ENCODE measurements at places on chromosomes 13 and 19.

- no peak for DNase-seq
Measured at GRCh38 chr13:45781553-45782326, 69.8 kb downstream of the SIAH3 start.

DNA sequence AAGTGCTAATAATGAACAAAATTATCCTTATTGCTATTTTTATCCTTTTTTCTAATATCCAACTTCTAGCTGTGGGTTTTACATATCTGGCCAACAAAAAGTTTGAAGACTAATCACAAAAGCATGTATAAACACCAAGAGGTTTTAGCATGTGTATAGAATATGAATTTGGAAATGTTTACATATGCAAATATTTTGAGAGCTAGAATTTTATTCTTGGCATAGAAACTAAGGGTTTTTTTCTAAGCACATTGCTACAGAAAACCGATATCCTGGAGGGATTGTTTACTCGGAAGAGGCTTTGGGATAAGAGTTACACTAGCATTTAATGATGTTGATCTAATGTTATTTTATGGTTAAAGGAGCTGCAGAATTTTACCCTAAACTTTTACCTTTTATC is 392.1 kb downstream of the EFNB2 start:
- DNase-seq = peak; percentile 47

GRCh38 chr19:12668932-12669269 is 2.3 kb downstream of the WDR83 start:
- no peak for DNase-seq

GRCh38 chr19:38653028-38653571 is 5.7 kb downstream of the ACTN4 start:
- DNase-seq = no peak

DNA sequence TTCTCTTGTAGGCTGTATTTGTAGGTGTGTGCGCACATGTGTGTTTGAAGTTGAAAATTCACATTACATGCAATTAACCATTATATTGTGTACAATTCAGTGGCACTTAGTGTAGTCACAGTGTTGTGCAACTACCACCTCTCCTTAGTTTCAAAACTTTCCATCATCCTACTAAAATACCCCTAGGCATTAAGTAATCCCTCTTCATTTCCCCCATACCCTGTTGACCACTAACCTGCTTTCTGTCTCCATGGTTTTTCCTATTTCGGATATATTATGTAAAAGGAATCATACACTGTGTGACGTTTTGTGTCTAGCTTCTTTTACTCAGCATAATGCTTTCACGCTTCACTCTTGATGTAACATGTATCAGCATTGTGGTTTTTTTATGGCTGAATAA is 16.1 kb downstream of the LSM14A start:
- DNase-seq = no peak

DNA sequence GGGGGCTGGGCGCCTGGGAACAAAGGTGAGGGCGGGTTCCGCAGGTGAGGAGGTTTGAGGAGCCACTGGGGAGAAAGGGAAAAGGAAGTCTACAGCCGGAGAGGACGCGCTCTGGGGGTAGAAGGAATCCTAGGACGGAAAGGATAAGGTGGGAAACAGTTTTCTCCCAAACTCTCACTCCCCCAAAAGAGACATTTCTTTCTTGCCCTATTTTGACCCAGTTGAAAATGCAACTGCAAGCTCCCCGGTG is 651 bp upstream of the POLR1D start:
- DNase-seq = no peak

DNA sequence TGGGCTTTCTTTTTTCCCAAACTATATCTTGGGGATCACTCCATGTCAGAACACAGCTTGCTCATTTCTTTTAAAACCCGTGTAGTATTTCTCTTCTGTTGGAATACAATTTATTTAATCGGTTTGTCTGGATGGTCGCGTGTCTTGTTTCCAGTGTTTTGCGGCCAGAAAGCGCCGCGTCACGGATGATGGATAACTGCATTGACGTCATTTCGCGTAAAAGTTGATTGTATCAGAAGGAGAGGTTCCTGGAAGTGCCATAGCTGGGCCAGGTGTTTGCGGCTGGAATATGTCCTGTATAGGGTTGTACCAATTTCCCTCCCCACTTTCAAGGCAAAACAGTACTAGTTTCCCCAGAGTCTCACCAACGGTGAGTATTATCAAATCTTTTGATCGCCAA is 9.7 kb downstream of the ACTL9 start:
- no peak for DNase-seq

- DNase-seq = no peak
Measured at GRCh38 chr19:495402-496111, 729 bp upstream of the MADCAM1 start.

- no peak for DNase-seq
Measured at GRCh38 chr19:30419568-30420180, 47.5 kb downstream of the ZNF536 start.

DNA sequence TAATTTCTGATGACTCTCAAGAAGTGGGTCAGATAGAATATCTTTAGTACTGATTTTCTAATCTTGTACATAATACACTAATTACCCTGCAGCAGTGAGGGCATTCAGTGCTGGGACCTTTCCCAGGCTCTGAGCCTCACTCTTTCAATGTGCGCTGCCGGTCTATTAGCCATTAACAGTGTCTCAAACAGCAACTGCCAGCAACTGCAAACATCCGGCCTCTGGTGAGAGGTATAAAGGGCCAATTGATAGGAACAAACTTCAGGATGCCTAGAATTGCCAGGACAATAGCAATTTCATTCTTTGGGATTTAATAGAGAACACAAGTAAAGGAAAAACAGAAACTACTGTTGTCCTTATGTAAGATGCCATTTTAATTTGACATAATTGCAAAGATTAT is 604.4 kb upstream of the SPRY2 start:
- DNase-seq = no peak

- DNase-seq = no peak
Measured at GRCh38 chr13:27839809-27840467, 47.7 kb downstream of the GSX1 start.

Data from NCI-H1048 (cell line).